ENCODE measurements at places on chromosomes 11 and 22.

DNA sequence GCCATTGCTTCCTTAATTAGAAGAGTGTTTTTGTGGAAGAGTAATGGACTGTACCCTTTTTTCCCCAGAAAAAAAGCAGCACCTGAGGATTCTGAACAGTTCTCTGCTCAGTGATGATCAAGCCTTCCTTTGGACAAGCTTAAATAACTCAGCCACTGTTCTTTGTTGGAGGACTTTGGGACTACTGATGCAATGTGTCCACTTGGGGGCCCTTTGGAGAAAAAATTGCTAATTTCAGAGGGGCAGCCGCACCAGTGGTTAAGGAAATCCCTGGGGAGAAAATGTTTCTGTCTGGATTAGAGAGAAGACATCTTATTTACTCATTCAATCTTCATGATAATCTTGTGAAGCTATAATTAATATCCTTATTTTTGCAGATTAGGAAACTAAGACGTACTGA lies 5.3 kb upstream of the KMT2A start:
- no peak for DNase-seq

DNA sequence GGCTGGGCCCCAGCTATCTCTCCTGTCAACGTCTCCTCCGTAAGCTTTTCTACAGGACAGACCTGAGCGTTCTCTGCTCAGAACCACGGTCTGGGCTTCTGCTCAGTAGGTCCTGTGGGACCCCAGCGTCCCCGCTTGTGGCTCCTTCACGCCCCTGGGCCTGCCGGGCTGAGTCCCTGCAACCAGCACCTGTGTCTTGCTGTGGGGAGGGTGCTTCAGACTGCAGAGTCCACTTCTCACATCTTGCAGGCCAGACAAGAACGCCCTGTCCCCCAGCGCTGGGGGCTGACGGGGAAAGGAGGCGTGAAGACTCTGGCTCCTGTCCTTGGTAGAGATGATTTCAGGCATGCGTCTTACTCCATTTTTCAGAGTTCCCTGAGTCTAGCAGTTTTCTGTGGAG lies 1480.8 kb downstream of the BRD1 start:
- no peak for DNase-seq

GRCh38 chr11:31479066-31479465 lies 30.4 kb downstream of the IMMP1L start:
- no peak for DNase-seq

- DNase-seq, result no peak
Observed at GRCh38 chr22:39216143-39216490, 28.7 kb downstream of the PDGFB start.

DNA sequence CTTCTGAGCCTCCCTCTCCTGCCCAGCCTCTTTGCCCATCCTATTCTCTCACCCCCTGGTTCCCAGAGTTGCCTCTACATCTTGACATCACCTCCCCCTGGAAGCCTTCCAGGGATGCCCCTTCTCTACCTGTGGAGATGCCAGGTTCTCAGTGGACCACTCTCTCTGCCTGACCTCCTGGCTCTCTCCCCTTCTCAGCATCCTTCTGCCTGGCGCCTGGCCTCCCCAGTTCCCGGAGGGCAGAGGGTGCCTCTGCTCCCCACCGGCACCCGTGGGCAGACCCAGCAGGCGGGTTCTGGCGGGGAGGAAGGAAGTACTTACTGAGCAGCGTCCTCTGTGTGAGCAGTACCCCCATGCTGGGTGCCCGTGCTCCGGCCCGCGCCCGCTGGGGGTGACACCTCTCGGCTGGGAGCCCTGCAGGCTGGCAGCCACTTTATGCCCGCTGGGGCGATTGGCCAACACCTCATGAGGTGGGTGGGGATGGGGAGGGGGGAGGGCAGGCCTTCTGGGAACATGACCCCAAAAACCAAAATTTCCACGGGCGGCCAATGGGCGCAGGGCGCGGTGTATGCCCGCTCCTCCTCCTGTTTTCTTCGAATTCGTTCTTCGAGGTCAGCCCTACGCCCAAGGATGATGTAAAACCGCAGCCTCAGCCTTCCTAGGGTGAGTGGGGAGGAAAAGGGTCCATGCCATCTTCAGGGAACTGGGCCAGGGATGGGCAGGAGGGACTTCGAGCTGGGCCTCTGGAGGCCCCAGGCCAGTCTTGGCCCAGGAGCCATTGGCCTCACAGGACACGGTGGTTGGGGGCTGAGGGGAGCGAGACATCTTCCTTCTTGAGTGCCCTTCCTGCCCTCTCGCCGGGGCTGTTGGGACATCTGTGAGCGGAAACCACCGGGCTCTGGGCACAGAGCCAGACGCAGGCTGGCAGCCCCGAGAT lies at the start of gene OSM:
OSM (minus strand) TSS at position 407 of the 937 bp plus-strand sequence; CDS start at position 355, 52 bp downstream.
- no peak for DNase-seq

DNA sequence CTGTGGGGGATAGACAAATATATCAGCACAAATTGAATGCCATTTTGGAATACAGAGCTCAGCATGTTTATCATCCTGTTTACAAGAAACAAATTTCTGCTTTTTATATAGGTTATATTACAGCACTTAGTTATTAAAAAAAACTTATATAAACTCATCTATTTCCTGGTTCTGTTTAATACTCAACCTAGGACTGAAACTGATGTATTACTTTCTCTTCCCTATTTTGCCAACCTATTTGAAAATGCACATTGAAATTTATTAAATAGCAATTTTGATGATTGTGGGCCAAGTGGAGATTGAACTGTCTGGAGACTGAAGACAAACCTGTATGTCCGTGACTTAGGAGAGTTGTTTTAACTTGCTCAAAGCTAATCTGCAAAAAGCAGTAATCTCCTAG lies 288.3 kb upstream of the ANO3 start:
- no peak for DNase-seq

DNA sequence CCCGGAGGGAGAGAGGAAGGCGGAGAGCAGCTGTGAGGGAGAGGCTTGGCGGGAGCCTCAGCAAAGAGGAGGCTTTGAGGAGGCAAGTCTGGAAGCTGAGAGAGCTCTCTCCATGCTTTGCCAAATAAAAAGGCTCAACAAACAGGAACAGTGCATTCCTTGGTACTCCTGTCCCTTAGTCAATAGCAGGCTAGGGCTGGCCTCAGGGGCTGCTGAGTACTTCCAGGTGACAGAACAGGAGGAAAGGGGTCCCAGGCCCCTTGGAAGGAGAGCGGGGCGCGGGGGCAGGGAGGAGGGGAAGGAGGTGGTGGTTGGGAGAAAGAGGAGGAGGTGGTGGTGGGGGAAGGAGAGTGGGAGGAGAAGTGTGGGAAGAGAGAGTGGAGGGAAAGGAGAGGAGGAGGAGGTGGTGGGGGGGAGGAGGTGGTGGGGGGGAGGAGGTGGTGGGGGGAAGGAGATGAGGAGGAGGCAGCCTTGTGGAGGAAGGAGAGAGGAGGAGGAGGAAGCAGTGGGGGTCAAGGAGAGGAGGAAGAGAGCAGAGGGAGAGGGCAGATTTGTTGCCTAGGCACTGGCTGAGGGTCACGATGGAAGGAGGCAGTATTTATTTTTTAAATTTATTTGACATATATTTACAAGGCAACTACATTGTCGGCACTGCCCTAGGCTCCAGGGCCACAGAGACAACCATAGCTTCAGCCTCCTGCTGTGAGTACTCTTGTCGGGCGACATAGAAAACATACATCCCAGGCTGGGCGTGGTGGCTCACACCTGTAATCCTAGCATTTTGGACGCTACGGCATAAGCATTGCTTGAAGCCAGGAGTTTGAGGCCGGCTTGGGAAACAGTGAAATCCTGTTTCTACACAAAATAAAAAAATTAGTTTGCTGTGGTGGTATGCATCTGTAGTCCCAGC lies 74.2 kb upstream of the ZBED5 start:
- no peak for DNase-seq

- DNase-seq, result no peak
Observed at GRCh38 chr22:33315954-33316353, 257.8 kb upstream of the SYN3 start.

DNA sequence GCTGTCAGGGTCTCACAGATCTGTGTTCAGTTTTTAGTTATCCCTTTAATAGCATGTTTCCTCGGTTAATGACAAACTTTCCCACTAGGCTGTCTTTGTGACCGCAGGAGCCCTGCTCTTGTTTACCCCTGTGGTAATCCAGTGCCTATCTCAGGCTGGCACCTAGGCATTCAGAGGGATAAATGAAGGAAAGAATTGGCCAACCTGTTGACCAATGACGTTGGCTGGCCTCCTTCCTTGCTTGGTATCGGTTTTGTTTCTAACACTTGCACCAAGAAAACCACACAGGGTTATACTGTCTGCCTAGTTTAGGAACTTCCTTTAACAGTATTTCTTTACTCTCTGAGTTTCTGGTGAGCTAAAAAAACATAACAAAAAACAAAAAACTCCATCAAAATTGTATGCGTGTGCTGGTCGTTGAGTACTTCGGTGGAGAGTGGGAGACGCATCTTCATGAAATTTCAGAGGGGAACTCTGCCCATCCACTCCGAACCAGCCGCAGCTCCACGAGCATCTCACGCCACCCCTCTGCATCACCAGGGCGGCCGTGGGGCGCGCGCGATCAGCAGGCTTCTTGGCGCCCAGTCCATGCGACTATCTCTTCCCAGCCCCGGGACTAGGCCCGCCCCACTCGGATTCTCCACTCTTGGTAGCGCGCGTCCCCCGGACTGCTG lies 563 bp upstream of the ENDOD1 start:
- no peak for DNase-seq

GRCh38 chr22:50343541-50343935 lies 411 bp downstream of the PPP6R2 start:
- DNase-seq, result no peak
